Cardiac muscle cell (in vitro differentiated cells and primary cell): ENCODE measurements at places on chromosomes 11 and 22.
A peak's percentile ranks its signal among the peaks of the same experiment; 100 is the strongest.

- H3K4me1 ChIP-seq: no peaks in the 10 kb centered on the region
- DNase-seq: no peak
- no peaks in the 10 kb centered on the region for H3K27me3 ChIP-seq
- H3K36me3 ChIP-seq: no peaks in the 10 kb centered on the region
These were observed 9.6 kb downstream of the PLEKHA7 start for GRCh38 chr11:17004486-17005148.

DNA sequence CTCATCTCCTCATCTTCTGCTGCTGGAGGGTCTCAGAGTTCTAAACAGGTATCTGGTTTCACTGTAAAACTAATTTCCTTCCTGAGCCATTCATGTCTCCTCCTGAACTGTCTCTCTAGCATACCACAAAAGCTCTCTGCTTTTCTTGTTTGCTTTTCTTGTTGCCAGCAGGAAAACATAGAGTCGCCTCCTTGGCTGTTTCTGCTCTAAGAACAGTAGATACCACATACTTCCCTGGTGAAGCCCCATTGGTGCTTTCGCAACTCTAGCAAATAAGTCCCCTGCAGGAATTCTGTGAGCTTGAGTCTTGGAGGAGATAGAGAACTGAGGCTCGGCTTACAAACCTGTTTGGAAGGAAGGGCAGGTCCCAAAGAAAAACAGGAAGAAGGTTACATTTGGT, 7.0 kb downstream of the DIXDC1 start:
- no peak overlapping the region for H3K4me3 ChIP-seq
- H3K36me3 ChIP-seq: no peaks in the 10 kb centered on the region
- H3K27ac ChIP-seq: peak overlapping the region; percentile 58
- H3K4me1 ChIP-seq: peaks cover 6% of the 10 kb centered on the region
- DNase-seq: no peak
- H3K27me3 ChIP-seq: no peaks in the 10 kb centered on the region

GRCh38 chr11:6350486-6350885, 30.2 kb upstream of the CAVIN3 start:
- H3K4me1 ChIP-seq: no peaks in the 10 kb centered on the region
- H3K27me3 ChIP-seq: no peaks in the 10 kb centered on the region
- no peak for DNase-seq
- H3K27ac ChIP-seq: no peak overlapping the region
- no peak overlapping the region for H3K4me3 ChIP-seq
- H3K36me3 ChIP-seq: no peaks in the 10 kb centered on the region

DNA sequence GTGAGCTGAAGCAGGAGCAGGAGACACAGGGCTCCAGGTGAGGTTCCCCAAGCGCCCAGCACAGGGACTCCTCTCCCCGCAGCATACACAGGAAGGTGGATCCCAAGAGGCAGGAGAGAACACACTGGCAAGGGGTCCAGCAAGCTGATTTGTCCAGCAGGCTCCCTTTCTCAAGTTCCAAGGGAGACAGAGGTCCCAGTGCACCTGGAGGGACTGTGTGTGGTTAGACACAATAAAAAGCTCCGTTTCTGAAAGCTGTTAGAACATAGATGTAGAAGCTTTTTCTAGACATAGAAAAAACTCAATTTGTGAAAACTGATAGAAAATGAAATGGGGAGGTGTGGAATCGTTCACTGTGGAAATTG, 1.8 kb downstream of the CALCB start:
- no peak overlapping the region for H3K4me3 ChIP-seq
- peaks cover 44% of the 10 kb centered on the region for H3K27me3 ChIP-seq
- no peaks in the 10 kb centered on the region for H3K36me3 ChIP-seq
- H3K27ac ChIP-seq: no peak overlapping the region
- no peak for DNase-seq

DNA sequence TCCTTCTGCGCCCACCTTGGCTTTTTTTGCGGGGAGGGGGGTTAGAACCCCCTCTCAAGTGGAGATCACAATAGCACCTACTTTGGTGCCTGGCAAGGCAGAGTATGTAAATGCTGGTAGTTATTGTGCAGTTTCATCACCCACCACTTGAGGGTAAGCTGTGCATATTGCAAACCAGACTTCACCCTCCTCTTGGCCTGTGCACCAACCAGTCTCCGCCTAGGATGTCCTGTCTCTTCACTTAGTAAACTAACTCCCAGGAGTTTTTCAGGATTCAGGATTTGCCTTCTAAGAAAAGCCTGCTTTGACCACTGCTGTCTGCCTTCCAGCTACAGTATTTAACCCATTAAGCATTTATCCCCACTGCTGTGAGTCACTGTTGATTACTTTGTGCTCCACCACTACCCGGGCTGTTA, 2.0 kb upstream of the UBXN1 start:
- H3K36me3 ChIP-seq: peaks cover 14% of the 10 kb centered on the region
- H3K27me3 ChIP-seq: no peaks in the 10 kb centered on the region
- H3K4me3 ChIP-seq: no peak overlapping the region
- peak overlapping the region; percentile 82 for H3K27ac ChIP-seq
- peak; percentile 90 for DNase-seq

DNA sequence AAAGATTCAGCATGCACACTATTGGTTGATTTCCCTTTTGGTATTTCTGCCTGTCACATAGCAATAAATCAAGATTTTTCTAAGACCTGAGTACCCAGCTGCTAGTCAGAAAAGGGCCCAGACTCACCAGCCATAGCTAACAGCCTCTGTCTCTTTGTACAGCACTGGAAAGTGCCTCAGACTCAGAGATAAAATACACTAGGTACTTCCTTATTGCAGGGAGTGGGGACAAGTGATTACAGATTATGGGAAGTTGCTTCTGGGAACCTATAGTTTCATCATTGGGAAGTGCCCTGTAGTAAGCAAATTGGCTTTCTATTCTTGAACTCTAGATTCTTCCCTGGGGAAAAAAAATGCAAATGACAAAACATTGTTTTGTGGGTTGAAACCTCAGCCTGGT, at the start of gene CASP5:
TSS of gene CASP5 (minus strand) at position 166 of the 400 bp plus-strand sequence. CDS start at position 134, 32 bp downstream.
- DNase-seq: no peak
- peaks cover 6% of the 10 kb centered on the region for H3K4me1 ChIP-seq
- no peaks in the 10 kb centered on the region for H3K27me3 ChIP-seq
- no peaks in the 10 kb centered on the region for H3K36me3 ChIP-seq

DNA sequence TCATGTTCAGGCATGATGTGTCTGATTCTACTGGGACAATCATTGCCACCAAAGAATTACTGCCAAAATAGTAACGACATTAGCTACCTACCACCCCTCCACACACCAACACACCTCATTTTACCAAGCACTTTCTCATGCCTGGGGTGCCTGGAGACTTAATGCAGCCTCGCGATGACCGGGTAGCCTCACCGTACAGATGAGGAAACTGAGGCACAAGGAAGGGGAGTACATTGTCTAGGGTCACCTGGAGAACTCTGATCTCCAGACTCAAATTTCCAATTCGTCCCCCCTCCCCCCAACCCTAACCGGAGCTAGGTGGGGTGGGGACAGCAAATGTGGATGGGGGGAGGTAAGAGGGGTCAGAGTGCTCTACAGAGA, 2.7 kb upstream of the RTN4RL2 start:
- H3K36me3 ChIP-seq: no peaks in the 10 kb centered on the region
- peaks cover 75% of the 10 kb centered on the region for H3K27me3 ChIP-seq
- no peaks in the 10 kb centered on the region for H3K4me1 ChIP-seq
- no peak for DNase-seq
- no peak overlapping the region for H3K4me3 ChIP-seq
- no peak overlapping the region for H3K27ac ChIP-seq

GRCh38 chr11:78050964-78051831, 12.5 kb upstream of the THRSP start:
- no peaks in the 10 kb centered on the region for H3K36me3 ChIP-seq
- no peak overlapping the region for H3K4me3 ChIP-seq
- no peak for DNase-seq

DNA sequence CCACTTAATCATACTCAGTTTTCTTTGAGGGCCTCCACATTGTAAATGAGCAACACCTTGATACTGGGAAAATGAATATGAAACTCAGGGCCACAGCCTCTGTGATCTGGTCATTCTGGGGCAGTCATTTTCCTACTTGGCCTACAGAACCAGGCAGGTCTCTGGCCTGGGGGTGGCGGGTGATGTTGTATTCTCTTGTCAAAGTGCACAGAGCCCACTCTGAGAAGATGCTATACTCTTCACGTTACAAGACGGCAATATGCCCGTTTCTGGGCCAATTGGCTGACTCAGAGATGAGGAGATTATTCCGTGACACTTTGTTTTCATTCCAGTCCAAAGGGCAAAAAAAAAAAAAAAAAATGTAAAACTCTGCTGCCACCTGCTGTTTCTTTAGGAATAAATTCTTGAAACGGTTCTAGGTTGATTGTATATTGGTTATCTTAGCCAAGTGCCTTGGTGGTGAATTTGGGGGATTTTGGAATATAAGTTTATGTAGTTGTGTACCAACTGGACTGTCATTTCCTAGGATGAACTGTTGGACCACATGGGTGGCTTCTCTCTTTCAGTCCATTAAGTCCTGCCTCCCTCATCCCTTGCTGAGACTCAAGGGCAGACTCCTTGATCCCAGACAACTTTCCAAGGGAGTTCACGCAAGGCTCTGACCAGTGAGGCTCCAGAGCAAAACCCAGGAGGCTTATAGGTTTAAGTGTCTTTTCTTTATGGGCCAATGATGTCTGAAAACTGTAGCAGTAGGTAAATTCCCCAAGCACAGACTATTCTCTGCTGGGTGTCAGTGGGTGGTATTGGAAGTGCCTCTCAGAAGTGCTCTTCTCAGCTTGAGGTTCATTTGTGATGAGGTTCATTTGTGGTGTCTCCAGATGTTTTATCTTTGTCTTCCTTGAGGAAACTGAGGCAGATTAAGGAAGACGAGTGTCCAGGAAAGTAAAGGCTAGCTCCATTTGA, 18.2 kb downstream of the ADM start:
- DNase-seq: peak; percentile 90
- H3K27me3 ChIP-seq: no peaks in the 10 kb centered on the region
- no peak overlapping the region for H3K27ac ChIP-seq

DNA sequence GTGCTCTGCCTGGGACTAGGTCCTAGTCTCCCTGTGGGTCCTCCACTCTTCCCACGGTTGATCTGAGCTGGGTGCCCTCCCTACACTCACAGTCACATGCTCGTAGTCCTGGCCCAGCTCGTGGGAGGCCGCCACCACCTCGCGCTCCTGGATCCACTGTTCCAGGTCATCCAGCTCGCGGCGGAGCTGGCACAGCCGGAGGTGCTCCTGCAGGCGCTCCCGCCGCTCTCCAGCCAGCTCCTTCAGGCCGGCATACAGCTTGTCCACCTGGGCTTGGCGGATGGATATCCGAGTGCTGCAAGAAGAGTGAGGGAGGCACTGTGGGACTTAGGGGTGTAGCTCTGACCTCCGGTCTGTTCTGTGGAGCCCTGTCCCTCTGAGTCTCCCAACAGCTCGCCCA, 14.8 kb upstream of the RBM4B start:
- H3K27ac ChIP-seq: no peak overlapping the region
- no peak for DNase-seq
- no peak overlapping the region for H3K4me3 ChIP-seq
- H3K36me3 ChIP-seq: no peaks in the 10 kb centered on the region
- H3K27me3 ChIP-seq: no peaks in the 10 kb centered on the region
- H3K4me1 ChIP-seq: no peaks in the 10 kb centered on the region

- peaks cover 4% of the 10 kb centered on the region for H3K27me3 ChIP-seq
- H3K4me1 ChIP-seq: peaks cover 8% of the 10 kb centered on the region
- no peak for DNase-seq
- no peak overlapping the region for H3K4me3 ChIP-seq
- no peaks in the 10 kb centered on the region for H3K36me3 ChIP-seq
- no peak overlapping the region for H3K27ac ChIP-seq
These were observed 57.6 kb downstream of the LIF start for GRCh38 chr22:30188911-30189310.

- DNase-seq: no peak
- no peaks in the 10 kb centered on the region for H3K36me3 ChIP-seq
- H3K27ac ChIP-seq: no peak overlapping the region
- H3K4me3 ChIP-seq: peak overlapping the region; percentile 42
- H3K27me3 ChIP-seq: peaks cover 27% of the 10 kb centered on the region
- H3K4me1 ChIP-seq: peaks cover 20% of the 10 kb centered on the region
These were observed 716 bp upstream of the TYMP start for GRCh38 chr22:50530580-50530876.

DNA sequence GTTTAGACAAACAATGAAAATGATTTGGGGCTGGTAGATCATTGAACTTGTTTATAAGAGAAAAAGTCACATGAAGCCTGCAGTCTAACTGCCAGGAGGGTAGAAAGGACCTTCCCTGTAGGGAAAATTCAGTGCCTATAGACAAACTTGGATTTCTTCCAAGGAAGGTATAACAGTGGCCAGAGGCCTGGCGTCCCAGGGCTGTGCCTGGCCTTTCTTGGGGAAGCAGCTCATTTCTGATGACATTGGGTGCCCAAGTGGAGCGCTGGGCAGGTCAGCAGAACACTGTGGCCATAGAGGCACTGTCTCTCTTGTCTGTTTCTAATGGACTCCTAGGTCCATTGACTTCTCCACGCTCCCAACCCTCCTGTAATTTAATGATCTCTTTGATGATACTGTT, 6.6 kb upstream of the FXYD6 start:
- no peaks in the 10 kb centered on the region for H3K36me3 ChIP-seq
- DNase-seq: no peak
- H3K27me3 ChIP-seq: no peaks in the 10 kb centered on the region
- no peak overlapping the region for H3K4me3 ChIP-seq
- peaks cover 58% of the 10 kb centered on the region for H3K4me1 ChIP-seq
- peak overlapping the region; percentile 77 for H3K27ac ChIP-seq

DNA sequence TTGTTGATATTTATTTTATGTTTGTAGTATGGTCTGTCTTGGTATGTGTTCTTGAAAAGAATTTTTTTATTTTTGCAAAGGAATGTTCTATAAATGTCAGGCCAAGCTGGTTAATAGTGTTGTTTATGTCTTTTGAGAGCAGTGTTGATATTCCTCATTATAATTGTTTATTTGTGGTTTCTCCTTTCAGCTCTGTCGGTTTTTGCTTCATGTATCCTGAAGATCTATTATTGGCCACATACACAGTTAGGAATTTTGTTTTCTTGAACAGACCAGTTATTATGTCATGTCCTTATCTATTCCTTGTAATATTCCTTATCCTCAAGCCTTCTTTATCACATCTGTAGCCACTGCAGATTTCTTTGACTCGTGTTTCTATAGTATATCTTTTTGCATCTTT, 56.5 kb downstream of the PDHX start:
- peaks cover 4% of the 10 kb centered on the region for H3K4me1 ChIP-seq
- H3K27ac ChIP-seq: no peak overlapping the region
- peak; percentile 25 for DNase-seq

- no peak overlapping the region for H3K4me3 ChIP-seq
- peaks cover 4% of the 10 kb centered on the region for H3K27me3 ChIP-seq
- peak; percentile 66 for DNase-seq
- no peak overlapping the region for H3K27ac ChIP-seq
- peaks cover 3% of the 10 kb centered on the region for H3K4me1 ChIP-seq
- no peaks in the 10 kb centered on the region for H3K36me3 ChIP-seq
These were observed 5.3 kb downstream of the CD44 start for GRCh38 chr11:35144136-35144741.
